HuH-7.5 (cell line): ENCODE measurements at places on chromosomes 1 and 21.
A peak's percentile ranks its signal among the peaks of the same experiment; 100 is the strongest.

DNA sequence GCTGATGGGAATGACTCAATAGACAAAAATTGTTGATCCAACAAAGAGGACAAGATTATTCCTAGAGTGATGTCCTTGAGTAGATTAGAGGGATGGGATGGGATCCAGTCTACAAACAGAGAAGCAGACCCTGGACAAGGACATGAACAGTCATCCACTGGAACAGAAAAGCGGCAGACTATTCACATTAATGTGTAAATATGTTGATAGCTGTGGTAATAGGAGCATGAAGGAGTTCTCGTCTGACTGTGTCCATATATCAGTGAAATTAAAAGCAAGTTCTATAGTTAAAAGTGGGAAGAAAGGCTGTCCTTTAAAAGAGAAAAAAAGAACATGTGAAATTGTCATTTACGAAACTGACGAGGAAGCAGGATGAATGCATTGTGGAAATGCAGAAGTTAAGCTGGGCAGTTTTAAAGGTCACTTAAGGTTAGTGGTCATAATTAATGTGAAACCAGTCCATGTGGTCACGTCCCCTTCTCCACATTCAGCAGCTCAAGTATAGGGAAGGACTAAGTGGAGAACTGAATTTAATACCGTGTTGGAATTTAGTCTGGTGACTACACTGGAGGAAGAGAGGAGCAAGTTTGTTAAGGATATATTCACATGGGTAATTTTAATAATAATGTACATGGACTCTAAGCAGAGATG lies 62.1 kb downstream of the PIK3R3 start:
- DNase-seq: no peak

GRCh38 chr1:237181743-237182317 lies 139.8 kb downstream of the RYR2 start:
- no peak for DNase-seq

DNA sequence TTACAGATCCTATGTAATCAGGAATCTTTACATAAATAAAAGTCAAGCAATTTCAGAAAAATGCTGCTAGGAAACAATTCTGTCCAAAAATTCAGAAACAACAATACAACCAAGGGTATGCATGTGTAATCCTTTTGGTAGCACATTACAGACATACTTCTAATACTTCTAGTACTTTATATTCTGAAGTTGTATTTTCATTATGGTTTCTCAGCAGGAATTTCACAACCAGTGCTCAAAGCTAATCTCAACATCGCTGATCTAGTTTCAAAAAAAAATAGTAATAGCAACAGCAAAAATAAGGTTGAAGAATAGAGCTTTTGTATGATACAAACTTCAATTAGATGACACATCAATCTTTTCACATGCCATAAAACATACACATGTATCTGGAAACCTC lies 545.2 kb downstream of the LTN1 start:
- DNase-seq: no peak

- no peak for DNase-seq
Measured at GRCh38 chr21:33080776-33081175, 10.8 kb downstream of the OLIG1 start.

- DNase-seq: no peak
Measured at GRCh38 chr1:201329801-201330200, 46.5 kb downstream of the PKP1 start.

- peak; percentile 84 for DNase-seq
Measured at GRCh38 chr1:19704247-19705113, 39.8 kb downstream of the HTR6 start.

- no peak for DNase-seq
Measured at GRCh38 chr21:34282223-34282622, 81.6 kb upstream of the KCNE2 start.

DNA sequence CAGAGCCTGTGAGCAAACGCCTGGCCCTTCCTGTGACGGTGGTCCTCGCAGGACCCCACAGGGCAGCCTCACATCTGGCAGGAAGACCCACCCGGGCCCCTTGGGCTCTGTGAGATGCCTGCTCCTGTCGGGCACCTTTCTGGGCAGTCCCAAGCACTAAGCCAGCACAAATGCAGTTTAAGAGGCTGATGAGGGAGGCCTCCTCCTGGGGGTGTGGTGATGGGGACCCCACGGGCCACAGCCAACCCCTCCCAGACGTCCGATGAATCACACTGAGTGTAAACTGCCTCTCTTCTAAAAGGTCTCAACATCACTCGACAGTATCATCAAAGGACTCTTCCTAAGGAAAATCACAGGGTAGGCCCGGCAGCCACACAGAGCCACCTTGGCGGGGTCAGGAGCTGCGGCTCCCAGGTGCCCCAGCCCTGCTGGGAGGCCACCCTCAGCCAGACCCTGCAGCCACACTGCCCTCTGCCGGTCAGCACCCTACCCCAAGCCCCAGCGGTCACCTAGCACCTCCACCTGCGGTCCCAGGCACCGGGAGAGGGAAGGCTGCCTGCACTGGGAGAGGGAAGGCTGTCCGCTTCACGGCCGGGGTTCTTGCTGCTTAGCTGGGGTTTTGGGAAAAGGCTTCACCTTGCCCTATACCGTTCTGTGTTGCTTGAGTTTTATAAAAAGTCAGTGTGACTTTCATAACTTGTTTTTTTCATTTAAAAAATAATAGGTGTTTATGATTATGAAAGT lies 3.9 kb upstream of the PRKCZ start:
- DNase-seq: peak; percentile 95

DNA sequence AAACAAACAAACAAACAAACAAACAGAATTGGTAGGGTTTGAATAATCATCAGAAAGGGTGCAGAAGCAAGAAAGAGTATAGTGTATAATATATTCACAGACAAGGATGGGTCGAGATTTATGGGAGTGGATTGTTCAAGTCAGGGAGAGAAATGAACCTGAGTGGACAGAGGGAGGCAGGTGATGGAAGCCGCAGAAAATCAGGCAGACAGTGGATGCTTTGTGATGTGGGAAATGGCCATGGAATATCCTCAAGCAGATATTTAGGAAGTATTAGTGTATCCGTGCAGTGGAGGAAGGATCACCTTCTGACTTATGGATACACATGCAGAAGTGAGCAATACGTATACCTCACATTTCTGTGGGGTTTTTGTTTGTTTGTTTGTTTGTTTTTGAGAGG lies 14.0 kb upstream of the SLC45A1 start:
- DNase-seq: no peak

DNA sequence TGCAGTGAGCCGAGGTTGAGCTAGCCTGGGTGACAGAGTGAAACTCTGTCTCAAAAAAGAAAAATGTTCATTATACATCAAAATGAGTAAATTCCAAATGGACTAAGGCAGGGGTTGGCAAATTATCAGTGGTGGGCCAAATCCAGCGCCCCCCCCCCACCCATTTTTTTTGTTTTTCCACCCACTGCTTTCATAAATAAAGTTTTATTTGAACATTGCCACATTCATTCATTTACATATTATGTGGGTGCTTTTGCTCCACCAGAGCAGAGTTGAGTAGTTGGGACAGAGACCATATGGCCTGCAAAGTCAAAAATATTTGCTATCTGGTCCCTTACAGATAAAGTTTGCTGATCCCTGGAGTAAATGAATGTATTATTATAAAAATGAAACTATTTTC lies 99.4 kb downstream of the ZMYM4 start:
- no peak for DNase-seq

DNA sequence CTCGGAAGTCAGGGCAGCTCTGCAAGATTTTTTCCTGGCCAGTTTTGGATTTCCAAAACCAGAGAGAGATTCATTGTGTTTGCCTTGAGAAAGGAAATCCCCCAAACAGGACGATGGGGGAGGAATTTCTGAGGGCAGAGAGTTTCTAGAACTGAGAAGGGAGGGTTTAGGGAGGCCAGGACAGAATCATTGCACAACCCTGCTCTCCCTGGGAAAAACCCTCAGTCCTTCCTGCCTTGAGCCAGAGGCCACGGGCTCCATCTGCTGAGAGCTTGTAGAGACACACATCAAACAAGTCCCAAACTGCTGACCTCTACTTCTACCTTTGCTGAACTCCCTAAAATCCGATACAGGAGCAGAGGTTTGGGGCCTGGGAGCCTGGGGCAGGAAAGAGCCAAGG lies 99.7 kb downstream of the NMNAT2 start:
- peak; percentile 34 for DNase-seq

DNA sequence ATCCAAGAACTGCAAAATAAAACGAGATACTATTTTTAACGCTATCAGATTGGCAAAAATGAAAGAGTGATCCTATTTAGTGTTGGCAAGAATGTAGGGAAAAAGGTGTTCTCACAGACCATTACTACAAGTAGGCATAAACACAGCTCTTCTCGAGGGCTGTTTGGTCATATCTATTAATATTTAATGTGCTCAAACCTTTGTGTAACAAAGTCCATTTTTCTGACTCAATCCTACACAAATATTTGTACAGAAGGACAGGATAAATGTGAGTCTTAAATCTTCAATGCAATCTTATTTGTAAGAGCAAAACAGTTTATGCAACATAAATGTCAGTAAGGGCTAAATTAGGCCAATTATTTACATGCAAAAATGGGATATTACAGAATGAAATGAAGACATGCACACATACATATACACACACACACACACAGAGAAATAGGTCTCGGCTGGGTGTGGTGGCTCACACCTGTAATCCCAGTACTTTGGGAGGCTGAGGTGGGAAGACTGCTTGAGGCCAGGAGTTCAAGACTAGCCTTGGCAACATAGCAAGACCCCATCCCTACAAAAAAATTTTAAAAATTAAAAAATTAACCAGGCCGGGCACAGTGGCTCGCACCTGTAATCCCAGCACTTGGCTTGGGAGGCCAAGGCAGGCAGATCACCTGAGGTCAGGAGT lies 17.7 kb downstream of the DHCR24 start:
- no peak for DNase-seq

DNA sequence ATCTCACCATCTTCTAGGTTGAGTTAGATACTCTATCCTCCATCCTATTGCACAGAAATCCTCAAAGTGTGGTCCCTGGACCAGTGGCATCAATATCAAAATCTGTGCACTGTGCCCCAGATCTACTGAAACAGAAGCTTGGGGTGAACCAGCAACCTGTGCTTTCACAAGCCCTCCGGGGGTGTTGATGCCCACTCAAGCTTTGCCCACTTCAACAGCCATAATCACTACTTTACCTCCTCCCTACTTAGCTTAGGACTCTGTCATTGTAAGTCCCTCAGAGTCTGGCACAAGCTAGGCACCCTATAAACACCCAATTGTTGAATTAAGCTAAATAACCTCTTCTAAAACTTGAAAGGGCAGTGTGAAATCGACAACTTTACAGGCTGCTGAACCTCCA lies 144.2 kb upstream of the SOD1 start:
- no peak for DNase-seq

GRCh38 chr1:174359454-174359805 lies 88.3 kb upstream of the GPR52 start:
- DNase-seq: no peak

- peak; percentile 17 for DNase-seq
Measured at GRCh38 chr1:67489643-67490042, 59.4 kb upstream of the SERBP1 start.
